ENCODE measurements at places on chromosomes 3 and 15. TPM values are rescaled to one million over a fixed set of nuclear protein-coding genes. Genes with fewer than 3 reads are reported as not detected.

The CHL1 gene
- 954 TPM for total RNA-seq

The KBTBD8 gene
- 26.8 TPM for total RNA-seq

The ZPLD1 gene
- not detected for total RNA-seq

The MEX3B gene
- total RNA-seq, result 96.4 TPM

The CBLB gene
- total RNA-seq, result 59.6 TPM

The ZBTB47 gene
- total RNA-seq, result 22.1 TPM

The CPLX3 gene
- 1.6 TPM for total RNA-seq

The CACNA2D3 gene
- total RNA-seq, result 11.2 TPM

The SLC2A2 gene
- total RNA-seq, result not detected

The CCR5 gene
- total RNA-seq, result 0.16 TPM

The ADAMTSL3 gene
- total RNA-seq, result 20.6 TPM

The ARGFX gene
- total RNA-seq, result not detected

The TXNRD3 gene
- 15.3 TPM for total RNA-seq

The OR5K2 gene
- total RNA-seq, result not detected

The H1-8 gene
- not detected for total RNA-seq

The HIGD2B gene
- total RNA-seq, result 0.47 TPM

The FBXL2 gene
- total RNA-seq, result 70.8 TPM

The ARPP21 gene
- total RNA-seq, result 656 TPM

The APOD gene
- 3.6 TPM for total RNA-seq

The SNUPN gene
- 26.0 TPM for total RNA-seq

The GOLGA8R gene
- 0.62 TPM for total RNA-seq

The ZMYND10 gene
- total RNA-seq, result 2.5 TPM

The SERPINI2 gene
- 2.0 TPM for total RNA-seq

The C3orf52 gene
- total RNA-seq, result 0.31 TPM

The MED12L gene
- total RNA-seq, result 6.1 TPM

The LZTFL1 gene
- total RNA-seq, result 26.5 TPM

The SGO1 gene
- 1.7 TPM for total RNA-seq

The CNTN4 gene
- 56.9 TPM for total RNA-seq

The CTXN2 gene
- 0.16 TPM for total RNA-seq

The ARHGEF26 gene
- 9.0 TPM for total RNA-seq

The SMCO1 gene
- not detected for total RNA-seq

The SLC9C1 gene
- total RNA-seq, result under 0.01 TPM

The GNAT1 gene
- not detected for total RNA-seq

The ANKRD34C gene
- total RNA-seq, result not detected

The RETNLB gene
- not detected for total RNA-seq

The NR1I2 gene
- 0.16 TPM for total RNA-seq

The CCK gene
- 14.7 TPM for total RNA-seq

The LOXL1 gene
- total RNA-seq, result 3.4 TPM

The CCR8 gene
- total RNA-seq, result not detected

The TUSC7 gene
- total RNA-seq, result not detected

The GPR160 gene
- total RNA-seq, result 2.5 TPM

The GRIP2 gene
- total RNA-seq, result 9.7 TPM

The KCNMB3 gene
- total RNA-seq, result 3.1 TPM

The C3orf18 gene
- total RNA-seq, result 13.6 TPM

The KIF23 gene
- 4.7 TPM for total RNA-seq

The RAB6B gene
- 52.6 TPM for total RNA-seq

The LRTM1 gene
- total RNA-seq, result not detected

The GPR156 gene
- total RNA-seq, result 5.6 TPM

The TGM5 gene
- total RNA-seq, result not detected

The FAM227B gene
- 7.3 TPM for total RNA-seq

The CEMIP gene
- total RNA-seq, result 4.4 TPM

The EIF5A2 gene
- 9.5 TPM for total RNA-seq

The ASB14 gene
- not detected for total RNA-seq

The MORC1 gene
- total RNA-seq, result 0.31 TPM

All from occipital lobe (tissue), 3 donors.